Immature natural killer cell (primary cell): ENCODE measurements at places on chromosomes 1 and 21.

GRCh38 chr1:40637470-40638007 is 27.9 kb downstream of the RIMS3 start:
- no peak overlapping the region for H3K4me3 ChIP-seq
- no peak overlapping the region for H3K27ac ChIP-seq
- H3K36me3 ChIP-seq = no peaks in the 10 kb centered on the region
- H3K27me3 ChIP-seq = no peaks in the 10 kb centered on the region
- DNase-seq = no peak
- H3K4me1 ChIP-seq = peaks cover 6% of the 10 kb centered on the region

DNA sequence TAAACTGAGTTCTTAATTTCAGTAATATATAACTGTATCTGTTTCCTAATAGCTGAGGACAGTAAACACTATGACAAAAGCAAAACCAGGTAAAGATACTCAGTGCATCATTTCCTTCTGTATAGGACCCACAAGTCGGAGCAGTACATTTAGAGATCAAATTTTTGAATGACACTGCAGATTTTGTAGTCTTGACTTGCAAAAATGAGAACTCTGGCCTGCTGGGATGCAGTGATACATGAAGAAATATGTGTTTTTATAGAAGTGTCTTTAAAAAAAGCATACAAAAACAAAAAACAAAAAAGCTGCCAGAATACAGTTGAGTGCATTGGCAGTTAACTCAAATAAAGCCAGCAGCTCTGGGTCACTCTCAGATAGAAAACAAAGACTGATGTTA is 19.0 kb downstream of the GART start:
- peaks cover 24% of the 10 kb centered on the region for H3K36me3 ChIP-seq
- no peak for DNase-seq
- H3K4me1 ChIP-seq = no peaks in the 10 kb centered on the region
- no peak overlapping the region for H3K4me3 ChIP-seq
- no peak overlapping the region for H3K27ac ChIP-seq

DNA sequence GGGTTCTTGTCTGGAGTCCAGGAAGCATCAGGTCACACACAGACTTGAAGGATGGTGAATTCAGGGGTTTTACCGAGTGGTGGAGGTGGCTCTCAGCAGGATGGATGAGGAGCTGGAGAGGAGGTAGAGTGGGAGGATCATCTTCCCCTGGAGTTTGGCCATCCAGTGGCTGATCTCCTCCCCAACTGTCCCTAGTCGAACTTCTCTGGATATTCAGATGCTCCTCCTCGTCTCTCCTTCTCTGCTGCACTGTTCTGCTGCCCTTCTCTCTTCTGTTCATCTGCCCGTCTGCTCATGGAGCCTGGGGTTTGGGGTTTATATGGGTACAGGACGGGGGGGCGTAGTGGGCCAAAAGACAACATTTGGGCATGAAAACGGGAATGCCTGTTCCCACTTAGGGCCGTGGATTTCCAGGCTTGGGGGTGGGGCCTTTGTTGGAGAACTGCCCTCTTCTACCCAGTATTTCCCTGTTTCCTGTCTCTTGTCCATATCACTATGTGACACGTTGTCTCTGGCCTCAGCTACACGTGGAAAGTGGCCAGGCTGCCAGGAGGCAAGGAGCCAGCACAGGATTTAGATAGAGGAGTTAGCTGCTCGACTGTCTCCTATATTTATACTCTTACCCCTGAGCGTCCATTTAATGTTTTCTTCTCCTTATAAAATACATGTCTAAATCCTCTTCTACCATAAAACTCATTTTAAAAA is 76.7 kb downstream of the SIPA1L2 start:
- peaks cover 5% of the 10 kb centered on the region for H3K27me3 ChIP-seq
- H3K4me3 ChIP-seq = no peak overlapping the region
- no peaks in the 10 kb centered on the region for H3K36me3 ChIP-seq
- H3K4me1 ChIP-seq = peaks cover 4% of the 10 kb centered on the region

- H3K4me3 ChIP-seq = no peak overlapping the region
- no peaks in the 10 kb centered on the region for H3K4me1 ChIP-seq
- no peak for DNase-seq
- no peak overlapping the region for H3K27ac ChIP-seq
Measured at GRCh38 chr1:228860911-228861831, 125.9 kb downstream of the RHOU start.

- H3K4me3 ChIP-seq = no peak overlapping the region
- H3K27me3 ChIP-seq = no peaks in the 10 kb centered on the region
- H3K4me1 ChIP-seq = no peaks in the 10 kb centered on the region
- H3K27ac ChIP-seq = no peak overlapping the region
- DNase-seq = no peak
Measured at GRCh38 chr1:77227381-77227780, 8.2 kb upstream of the PIGK start.

DNA sequence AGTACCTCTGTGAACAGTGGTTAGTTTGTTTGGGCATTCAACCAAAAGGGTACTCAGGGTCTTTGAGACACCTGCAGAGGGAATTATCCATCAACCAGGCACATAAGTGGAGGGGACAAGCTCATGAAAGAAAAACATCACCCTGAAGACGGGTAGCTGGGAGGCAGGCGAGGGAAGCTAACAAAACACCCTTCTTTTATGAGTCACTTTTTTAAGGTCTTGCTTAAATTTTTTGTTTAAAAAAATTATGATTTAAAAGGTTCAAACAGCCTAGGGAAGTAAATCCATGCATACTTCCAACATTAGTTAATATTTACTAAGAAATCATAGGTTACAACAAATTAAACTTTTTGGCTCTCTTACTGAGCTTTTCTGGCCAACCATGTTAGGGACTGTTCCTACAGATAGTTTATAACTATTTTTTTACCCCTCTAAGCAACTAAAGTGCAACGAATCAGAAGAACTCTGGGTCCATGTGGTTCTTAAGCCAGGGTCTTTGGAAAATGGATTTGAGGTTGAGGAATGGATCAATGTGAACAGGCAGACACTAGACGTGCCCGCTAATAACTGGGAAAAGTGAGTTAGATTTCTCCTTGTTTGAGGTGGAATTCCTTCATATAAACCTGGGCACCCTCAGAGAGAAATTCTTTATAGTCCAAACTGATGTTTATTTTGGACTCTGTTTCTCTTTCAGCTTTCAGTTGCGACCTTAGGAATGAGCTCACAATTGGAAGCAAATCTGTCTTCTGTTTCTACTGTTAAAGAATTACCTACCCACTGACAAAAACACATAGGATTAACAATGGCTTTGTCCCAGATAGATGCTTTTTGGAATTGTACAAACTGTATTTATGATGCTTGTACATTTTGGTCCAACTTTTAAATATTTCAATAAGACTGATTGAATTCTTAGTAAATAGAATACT is 123.0 kb downstream of the LYPLAL1 start:
- H3K4me1 ChIP-seq = no peaks in the 10 kb centered on the region
- peaks cover 9% of the 10 kb centered on the region for H3K36me3 ChIP-seq
- peaks cover 3% of the 10 kb centered on the region for H3K27me3 ChIP-seq

GRCh38 chr1:147676311-147677085 is 6.2 kb upstream of the ACP6 start:
- no peak overlapping the region for H3K4me3 ChIP-seq
- H3K27ac ChIP-seq = no peak overlapping the region
- no peaks in the 10 kb centered on the region for H3K36me3 ChIP-seq

GRCh38 chr1:117022114-117022513 is 20.6 kb downstream of the CD101 start:
- no peaks in the 10 kb centered on the region for H3K36me3 ChIP-seq
- no peaks in the 10 kb centered on the region for H3K27me3 ChIP-seq
- H3K27ac ChIP-seq = no peak overlapping the region
- DNase-seq = no peak
- H3K4me1 ChIP-seq = no peaks in the 10 kb centered on the region
- no peak overlapping the region for H3K4me3 ChIP-seq

GRCh38 chr1:92352856-92353255 is 54.0 kb downstream of the RPAP2 start:
- H3K36me3 ChIP-seq = peaks cover 24% of the 10 kb centered on the region
- H3K27me3 ChIP-seq = no peaks in the 10 kb centered on the region
- H3K27ac ChIP-seq = no peak overlapping the region
- peaks cover 3% of the 10 kb centered on the region for H3K4me1 ChIP-seq

DNA sequence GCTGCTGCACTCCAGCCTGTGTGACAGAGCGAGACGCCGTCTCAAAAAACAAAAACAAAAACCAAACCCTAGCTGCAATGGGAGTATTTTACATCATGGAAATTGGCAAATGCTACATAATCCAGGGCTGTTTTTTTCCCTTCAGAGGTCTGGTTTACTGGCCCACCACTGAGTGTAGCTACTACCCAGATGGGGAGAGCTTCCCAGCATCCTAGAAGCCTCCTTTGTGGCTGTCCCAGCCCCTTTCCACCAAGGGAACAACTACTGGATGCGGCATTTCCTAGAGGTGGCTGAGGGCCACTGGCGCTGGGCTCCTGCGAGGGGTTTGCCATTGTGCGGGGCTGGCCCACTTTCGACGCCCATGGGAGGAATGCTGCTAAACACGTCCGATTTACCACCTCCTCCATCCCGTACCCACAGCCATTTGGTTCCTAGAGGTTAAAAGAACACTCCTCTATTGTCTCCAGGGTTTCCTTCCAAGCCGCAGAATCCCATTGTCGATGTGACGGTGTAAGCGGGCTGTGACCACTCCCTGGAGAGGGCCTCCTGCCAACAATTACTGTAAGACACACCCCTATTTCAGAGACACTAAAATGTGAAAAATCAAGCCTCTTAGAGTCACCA is 55.4 kb downstream of the RUNX3 start:
- no peaks in the 10 kb centered on the region for H3K27me3 ChIP-seq
- H3K4me3 ChIP-seq = no peak overlapping the region
- peaks cover 6% of the 10 kb centered on the region for H3K36me3 ChIP-seq
- no peak overlapping the region for H3K27ac ChIP-seq
- DNase-seq = no peak

DNA sequence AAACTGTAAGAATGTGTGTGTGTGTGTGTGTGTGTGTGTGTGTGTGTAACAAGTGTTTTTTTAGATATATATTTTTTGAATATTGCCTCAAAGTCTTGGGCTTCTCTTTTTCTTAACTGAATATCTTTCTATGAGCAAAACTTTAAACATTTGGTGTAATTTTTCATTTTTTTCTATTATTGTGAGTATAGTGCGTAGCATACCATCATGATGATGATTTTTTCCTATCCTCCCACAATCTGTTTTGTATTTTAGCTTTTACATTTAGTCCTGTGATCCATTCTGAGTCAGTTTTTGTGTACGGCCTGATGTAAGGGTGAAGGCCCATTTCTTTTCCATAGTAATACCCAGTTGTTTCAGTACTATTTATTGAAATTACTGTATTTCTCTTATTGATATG is 680.6 kb downstream of the TTLL7 start:
- H3K4me3 ChIP-seq = no peak overlapping the region
- H3K27ac ChIP-seq = no peak overlapping the region
- H3K36me3 ChIP-seq = no peaks in the 10 kb centered on the region
- no peaks in the 10 kb centered on the region for H3K27me3 ChIP-seq
- no peaks in the 10 kb centered on the region for H3K4me1 ChIP-seq

GRCh38 chr1:240800291-240800690 is 188.3 kb upstream of the GREM2 start:
- no peak overlapping the region for H3K4me3 ChIP-seq
- no peak overlapping the region for H3K27ac ChIP-seq
- H3K4me1 ChIP-seq = no peaks in the 10 kb centered on the region
- H3K27me3 ChIP-seq = peaks cover 3% of the 10 kb centered on the region
- no peaks in the 10 kb centered on the region for H3K36me3 ChIP-seq

DNA sequence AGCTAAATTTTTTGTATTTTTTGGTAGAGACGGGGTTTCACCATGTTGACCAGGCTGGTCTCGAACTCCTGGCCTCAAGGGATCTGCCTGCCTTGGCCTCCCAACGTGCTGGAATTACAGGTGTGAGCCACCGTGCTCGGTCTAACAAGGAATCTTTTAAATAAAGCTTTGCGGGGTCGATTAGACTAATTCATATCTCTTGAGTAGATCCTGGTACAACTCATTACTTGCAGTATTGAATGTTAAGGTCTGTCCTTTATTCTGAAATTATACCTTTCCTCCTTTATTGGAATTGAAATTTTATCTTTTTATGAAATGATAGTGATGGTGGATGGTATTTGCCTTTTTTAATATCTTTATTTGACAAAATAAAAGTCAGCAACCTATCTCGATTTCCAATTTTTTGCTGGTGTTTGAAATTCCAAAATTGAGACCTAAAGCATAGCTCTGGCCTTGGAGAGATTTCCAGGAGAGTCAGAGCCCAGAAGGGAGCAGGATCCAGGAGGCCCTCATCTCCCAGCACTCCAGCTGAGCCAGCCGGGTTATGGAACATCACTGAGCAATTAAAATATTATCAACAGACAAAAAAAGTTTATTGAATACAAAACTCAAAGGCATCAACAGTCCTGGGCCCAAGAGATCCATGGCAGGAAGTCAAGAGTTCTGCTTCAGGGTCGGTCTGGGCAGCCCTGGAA is 4.7 kb downstream of the S100A2 start:
- DNase-seq = no peak
- H3K4me3 ChIP-seq = no peak overlapping the region
- H3K4me1 ChIP-seq = peaks cover 5% of the 10 kb centered on the region
- no peak overlapping the region for H3K27ac ChIP-seq
- H3K27me3 ChIP-seq = peaks cover 1% of the 10 kb centered on the region

GRCh38 chr1:93221913-93222312 is 41.4 kb downstream of the CCDC18 start:
- no peak overlapping the region for H3K27ac ChIP-seq
- H3K4me3 ChIP-seq = no peak overlapping the region
- DNase-seq = no peak
- peaks cover 12% of the 10 kb centered on the region for H3K4me1 ChIP-seq
- no peaks in the 10 kb centered on the region for H3K27me3 ChIP-seq
- H3K36me3 ChIP-seq = peaks cover 35% of the 10 kb centered on the region
